Stimulated activated CD4-positive, alpha-beta T cell treated with anti-CD3 and anti-CD28 coated beads, Interleukin-4, amount 100 ng/mL, for 4 hours (primary cell): ENCODE measurements at places on chromosomes 13 and 19.

DNA sequence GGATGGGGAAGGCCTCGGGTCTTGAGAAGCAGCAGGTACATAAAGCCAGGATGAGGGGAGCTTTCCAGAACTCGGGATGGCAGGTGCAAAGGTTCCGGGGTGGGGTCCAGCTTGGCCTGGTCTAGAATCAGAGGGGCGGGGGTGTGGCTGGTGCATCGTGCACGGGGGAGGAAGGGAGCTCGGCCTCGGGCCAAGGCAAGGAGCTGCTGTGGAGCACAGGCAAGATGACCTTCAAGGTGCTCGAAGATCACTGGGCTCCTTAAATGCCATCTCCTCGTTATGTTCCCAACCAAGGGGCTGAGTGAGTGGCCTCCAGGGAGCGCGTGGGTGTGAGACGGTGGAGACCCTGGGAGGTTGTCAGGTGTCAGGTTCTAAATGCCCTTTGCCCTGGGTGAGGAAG, 16.1 kb upstream of the SIGLEC11 start:
- no peak for DNase-seq

GRCh38 chr19:19546751-19547162, 8.7 kb downstream of the CILP2 start:
- DNase-seq, result no peak

GRCh38 chr13:80074143-80074752, 266.7 kb downstream of the SPRY2 start:
- DNase-seq, result no peak

- no peak for DNase-seq
Observed at GRCh38 chr13:45732916-45733315, 30.8 kb downstream of the CBY2 start.

GRCh38 chr13:61880578-61881283, 465.1 kb upstream of the PCDH20 start:
- DNase-seq, result no peak

DNA sequence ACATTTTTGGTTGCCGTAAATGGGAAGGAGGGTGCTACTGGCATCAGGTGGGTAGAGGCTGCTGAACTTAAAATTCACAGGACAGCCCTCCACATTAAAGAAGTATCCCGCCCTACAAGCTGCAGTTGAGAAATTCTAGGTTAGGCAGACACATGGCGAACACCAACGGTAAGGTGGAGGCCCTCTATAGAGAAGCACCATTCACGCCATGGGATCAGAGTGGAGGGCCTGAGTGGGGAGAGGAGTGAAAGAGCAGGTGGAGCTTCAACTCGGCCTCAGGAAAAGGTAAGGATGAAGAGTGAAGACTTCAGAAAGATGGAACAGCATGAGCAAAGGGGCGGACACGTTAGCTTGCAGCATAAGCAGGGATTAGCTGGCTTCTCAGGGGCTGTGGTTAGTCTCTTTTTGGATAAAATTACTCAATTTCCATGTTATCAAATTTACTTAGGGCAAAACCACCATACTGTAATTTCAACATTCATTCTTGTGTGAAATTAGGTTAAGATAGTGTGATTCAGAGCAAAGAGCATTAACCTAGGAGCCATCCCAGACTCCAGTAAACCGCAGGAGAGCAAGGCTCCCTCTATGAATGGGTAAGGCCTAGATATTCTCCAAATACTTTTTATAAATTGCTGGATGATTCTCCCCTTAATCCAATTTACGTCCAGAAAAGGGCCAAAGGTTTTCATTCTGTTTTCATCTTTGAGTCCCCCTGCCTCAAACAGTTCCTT, 1.2 kb downstream of the EEF1AKMT1 start:
- DNase-seq, result no peak

GRCh38 chr19:33397536-33398360, 24.2 kb downstream of the CEBPG start:
- no peak for DNase-seq

GRCh38 chr19:6551607-6552450, 21.0 kb downstream of the TNFSF9 start:
- peak; percentile 46 for DNase-seq

- no peak for DNase-seq
Observed at GRCh38 chr13:46553521-46553885, 533 bp downstream of the LRCH1 start.

GRCh38 chr13:22964245-22964966, 216.4 kb upstream of the SGCG start:
- DNase-seq, result no peak

- no peak for DNase-seq
Observed at GRCh38 chr13:85521657-85522056, 277.6 kb downstream of the SLITRK6 start.

DNA sequence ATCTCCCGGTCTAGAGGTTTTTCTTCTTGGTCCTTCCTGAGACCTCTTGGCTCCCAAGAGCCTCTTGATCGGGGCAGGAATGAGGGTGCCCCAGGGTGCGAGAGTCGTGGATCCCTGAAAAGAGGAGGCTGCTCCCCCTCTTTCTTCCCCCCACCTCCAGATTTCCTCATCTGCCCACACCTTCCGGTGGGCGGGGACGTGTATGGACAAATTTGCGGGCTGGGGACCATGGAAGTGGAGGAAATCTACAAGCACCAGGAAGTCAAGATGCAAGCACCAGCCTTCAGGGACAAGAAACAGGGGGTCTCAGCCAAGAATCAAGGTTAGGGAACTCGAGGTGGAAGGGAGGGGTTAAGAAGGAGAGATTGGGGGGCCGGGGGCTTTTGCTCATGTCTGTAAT, at the start of gene MCEMP1:
TSS of gene MCEMP1 (plus strand) at position 237 of the 400 bp plus-strand sequence. CDS start at position 268, 31 bp downstream.
- DNase-seq, result no peak

- no peak for DNase-seq
Observed at GRCh38 chr19:2477732-2478191, 1.8 kb downstream of the GADD45B start.

DNA sequence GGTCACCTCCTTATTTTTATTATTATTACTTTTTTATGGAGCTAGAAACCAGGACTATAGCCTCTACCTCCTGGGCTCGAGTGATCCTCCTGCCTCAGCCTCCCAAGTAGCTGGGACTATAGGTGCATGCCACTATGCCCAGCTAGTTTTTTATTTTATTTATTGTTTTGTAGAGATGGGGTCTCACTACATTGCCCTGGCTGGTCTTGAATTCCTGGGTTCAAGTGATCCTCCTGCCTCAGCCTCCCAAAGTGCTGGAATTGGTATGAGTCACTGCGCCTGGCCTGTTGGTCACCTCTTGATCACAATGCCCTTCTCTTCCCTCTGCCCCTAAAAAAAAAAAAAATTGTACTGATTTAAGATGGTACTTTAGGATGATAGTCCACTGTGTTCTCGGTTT, 20.4 kb downstream of the MRPS12 start:
- no peak for DNase-seq

DNA sequence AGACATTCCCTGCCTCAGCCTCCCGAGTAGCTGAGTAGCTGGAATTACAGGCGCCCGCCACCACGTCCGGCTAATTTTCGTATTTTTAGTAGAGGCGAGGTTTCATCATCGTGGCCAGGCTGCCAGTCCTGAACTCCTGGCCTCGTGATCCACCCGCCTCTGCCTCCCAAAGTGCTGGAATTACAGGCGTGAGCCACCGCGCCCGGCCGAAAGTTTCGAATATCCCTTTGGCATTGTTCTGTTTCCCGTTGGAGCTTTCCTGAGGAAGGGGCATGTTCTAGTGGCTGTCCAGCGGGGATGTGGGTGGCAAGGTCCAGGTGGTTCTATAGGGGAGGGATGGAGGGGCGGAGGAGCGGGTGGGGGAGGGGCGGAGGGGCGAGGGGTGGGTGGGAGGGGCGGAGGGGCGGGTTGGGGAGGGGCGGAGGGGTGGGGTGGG, 2.1 kb upstream of the BSG start:
- DNase-seq, result no peak

GRCh38 chr13:59471106-59471505, 692.6 kb downstream of the DIAPH3 start:
- DNase-seq, result no peak

DNA sequence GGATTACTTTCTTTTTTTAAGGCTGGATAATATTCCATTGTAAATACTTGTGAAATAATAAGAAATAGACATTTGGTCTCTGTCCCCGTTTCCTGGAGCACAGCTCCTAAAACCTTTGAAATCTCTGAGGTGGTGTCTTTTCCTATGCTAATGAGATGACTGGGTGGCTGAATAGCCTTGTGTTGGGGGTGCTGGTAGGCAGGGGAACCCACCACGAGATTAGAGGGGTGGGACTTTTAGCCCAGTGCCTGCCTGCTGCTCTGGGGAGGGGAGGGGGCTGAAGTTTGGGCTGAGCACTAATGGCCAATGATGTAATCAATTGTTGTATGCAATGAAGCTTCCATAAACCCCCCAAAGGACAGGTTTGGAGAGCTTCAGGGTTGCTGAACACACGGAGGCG, 175.7 kb downstream of the FGF9 start:
- no peak for DNase-seq

DNA sequence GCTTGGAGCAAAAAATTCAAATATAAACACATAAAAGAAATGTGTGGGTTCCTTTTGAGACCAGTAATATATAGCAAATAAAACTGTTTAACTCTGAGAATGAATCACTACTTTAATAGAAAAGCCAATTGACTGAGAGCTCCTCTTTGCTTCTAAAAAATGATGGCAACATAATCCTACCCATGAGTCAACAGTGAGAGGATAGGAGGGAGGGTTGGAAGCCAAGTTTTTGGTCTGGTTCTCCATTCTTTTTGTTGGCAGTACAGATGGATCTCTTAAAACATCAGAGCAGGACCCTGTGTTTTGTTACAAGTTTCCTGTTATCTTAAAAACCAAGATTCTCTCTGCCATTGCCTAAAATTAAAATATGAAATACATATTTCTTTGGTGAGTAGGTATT, 50.0 kb upstream of the POSTN start:
- DNase-seq, result no peak

DNA sequence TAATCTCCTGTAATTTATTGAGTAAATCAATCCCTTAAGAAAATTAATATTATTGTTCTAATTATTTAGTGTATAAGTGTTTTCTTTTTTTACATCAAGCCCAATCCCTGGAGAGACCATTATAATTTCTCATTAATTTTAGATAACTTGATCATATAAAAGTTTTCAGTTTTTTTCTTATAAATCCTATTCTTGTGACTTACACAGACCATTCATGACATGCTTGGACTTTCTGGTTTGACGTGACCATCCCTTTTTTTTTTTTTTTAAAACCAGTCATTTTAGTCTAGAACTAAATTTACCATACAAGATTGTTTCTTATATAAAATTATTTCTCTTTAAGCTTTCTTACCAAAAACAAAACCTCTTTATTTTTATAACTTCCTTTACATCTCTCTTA, 5.4 kb upstream of the MTRF1 start:
- DNase-seq, result no peak

GRCh38 chr19:29812881-29813275, 1.1 kb downstream of the CCNE1 start:
- no peak for DNase-seq

GRCh38 chr13:26475176-26476110, 82.0 kb upstream of the WASF3 start:
- DNase-seq, result no peak

DNA sequence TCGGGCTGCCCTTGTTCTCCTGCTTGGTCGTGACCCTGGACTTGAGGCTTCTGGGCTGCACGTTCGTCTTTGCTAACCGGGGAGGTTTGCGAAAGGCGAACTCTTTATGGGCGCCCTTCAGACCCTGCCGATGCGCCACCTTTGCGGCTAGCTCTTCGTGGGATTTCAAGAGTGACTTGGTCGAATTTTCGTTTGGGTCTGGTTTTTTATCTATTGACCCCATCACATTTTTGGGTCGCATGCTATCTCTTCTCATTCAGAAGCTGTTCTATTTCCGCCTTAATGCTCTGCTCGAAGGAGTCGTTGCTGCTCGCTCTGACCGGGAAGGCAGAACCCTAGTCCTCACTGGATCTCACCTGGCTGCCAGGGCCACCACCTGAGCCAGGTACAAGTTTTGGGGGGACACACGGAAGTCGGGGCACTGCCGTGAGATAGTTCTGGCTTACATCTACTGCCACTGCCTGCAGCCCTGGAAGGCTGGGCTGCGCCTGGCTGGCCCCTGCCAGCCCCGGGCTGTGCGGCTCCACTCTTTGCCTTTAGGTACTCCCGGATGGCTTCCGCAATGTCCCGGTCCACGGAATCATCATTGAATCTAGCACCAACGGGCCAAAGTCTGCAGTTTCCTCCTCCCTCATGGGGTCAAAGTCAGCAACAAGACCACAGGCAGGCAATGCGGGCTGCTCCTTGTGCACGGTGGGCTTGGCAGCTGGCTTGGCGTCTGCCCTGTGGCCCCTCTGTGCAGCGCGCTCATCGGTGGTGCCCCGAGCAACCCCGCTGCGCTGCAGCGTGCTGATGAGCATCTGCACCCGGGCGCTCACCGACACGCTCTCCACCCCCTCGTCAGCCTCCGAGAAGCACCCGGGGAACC, 16.2 kb downstream of the RB1 start:
- DNase-seq, result no peak

- no peak for DNase-seq
Observed at GRCh38 chr13:106989876-106990275, 421.9 kb upstream of the ARGLU1 start.

GRCh38 chr19:31781542-31781941, 432.3 kb upstream of the TSHZ3 start:
- DNase-seq, result no peak

GRCh38 chr13:76523740-76524340, 362.4 kb downstream of the KCTD12 start:
- no peak for DNase-seq

GRCh38 chr19:51501594-51502263, at the start of gene SIGLEC12:
Gene SIGLEC12, minus strand, starts transcription at chr19:51501800. Its CDS starts 67 bp downstream, at chr19:51501733.
- no peak for DNase-seq

GRCh38 chr13:61765181-61765742, 349.6 kb upstream of the PCDH20 start:
- no peak for DNase-seq

- no peak for DNase-seq
Observed at GRCh38 chr13:52650731-52651130, 1.9 kb upstream of the SUGT1 start.

DNA sequence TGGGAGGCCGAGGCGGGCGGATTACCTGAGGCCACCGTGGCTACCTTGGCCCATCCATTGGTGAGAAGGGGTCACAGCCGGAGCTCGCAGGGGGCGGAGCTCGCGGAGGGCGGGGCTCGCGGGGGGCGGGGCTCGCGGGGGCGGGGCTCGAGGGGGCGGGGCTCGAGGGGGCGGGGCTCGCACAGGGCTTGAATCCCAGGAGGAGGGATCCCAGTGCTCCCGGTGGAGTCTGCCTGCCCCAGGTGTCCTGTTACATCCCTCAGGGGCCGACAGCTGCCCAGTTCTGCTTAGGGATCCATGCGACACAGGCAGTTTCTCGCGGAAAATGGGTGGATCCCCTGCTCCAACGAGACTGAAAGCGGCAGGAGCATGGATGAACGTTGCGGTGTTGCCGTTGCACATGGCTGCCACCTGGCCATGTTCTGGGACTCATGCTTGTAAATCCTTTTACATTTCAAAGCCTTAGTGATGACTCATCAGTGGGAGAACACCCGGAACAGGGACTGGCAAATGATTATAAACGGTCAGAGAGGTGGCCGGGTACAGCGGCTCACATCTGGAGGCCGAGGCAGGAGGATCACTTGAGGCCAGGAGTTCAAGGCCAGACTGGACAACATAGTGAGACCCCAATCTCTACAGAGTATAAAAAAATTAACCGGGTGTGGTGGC, 25.1 kb downstream of the TMPRSS9 start:
- DNase-seq, result no peak
